ENCODE measurements at places on chromosomes 13 and 19.
A peak's percentile ranks its signal among the peaks of the same experiment; 100 is the strongest.

GRCh38 chr19:19562665-19563347 lies 24.7 kb downstream of the CILP2 start:
- no peak for DNase-seq

DNA sequence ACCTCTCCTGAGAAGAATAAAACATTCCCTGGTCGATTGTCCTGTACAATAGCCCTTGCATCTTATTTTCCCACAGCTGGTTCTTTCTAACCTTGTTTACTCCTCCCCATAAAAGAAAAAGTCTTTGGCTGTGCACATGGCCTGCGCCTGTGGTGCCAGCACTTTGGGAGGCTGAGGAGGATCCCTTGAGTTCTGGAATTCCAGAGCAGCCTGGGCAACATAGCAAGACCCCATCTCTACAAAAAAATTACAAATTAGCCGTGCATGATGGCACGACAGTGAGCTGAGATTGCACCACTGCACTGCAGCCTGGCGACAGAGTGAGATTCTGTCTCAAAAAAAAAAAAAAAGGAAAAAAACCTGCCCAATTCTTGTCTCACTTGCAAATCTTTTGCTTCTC lies 7.2 kb upstream of the NUP62 start:
- DNase-seq, result no peak

GRCh38 chr13:99969919-99970650 lies 1.5 kb downstream of the ZIC5 start:
- peak; percentile 23 for DNase-seq

DNA sequence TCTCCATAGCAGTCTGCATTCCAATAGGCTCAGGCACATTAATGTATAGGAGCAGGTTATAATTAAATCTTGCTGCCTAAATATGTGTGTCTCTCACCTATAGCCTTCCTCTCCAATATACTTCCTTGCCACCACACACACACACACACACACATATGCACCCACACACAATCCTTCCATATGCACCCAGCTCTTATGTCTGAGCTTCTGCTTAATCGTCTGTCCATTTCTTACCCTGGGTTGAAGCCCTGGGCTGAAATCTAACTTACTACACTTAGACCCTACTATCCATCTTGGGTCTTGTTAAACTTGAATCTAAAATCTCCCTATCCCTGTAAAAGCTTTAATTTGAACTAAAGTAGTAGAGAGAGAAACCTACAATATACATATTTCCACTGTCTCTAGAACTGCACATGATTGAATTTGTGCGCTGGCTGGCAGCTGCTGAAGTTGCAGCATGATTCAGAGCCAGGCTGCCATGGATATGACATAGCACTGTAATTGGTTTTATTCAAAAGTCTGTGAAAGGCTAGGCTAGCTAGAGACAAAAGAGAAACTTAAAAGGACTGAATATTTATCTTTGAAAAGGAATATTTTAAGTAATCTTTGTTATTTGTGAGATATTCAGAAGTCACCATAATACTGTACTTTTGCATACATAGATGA lies 25.7 kb upstream of the FREM2 start:
- DNase-seq, result no peak

GRCh38 chr19:29562299-29563297 lies 36.8 kb downstream of the VSTM2B start:
- DNase-seq, result no peak

DNA sequence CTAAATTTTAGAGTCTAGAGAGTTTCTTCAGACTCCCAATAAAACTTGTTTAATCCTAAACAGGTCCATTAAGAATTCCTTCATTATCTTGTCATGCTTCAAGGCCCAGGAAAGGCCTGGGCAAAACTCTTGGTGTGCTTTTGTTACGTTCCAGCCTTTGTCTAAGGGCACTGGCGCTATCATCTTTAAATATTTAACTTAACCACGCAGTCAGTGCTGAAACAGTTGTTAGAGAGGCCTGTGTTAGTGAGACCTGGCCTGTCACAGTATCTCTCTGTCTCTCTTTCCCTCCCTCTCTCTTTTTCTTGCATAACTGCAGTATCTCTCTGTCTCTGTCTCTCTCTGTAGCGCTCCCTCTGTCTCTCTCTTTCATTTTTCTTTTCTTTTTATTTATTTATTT lies 8.2 kb upstream of the OR1M1 start:
- no peak for DNase-seq

DNA sequence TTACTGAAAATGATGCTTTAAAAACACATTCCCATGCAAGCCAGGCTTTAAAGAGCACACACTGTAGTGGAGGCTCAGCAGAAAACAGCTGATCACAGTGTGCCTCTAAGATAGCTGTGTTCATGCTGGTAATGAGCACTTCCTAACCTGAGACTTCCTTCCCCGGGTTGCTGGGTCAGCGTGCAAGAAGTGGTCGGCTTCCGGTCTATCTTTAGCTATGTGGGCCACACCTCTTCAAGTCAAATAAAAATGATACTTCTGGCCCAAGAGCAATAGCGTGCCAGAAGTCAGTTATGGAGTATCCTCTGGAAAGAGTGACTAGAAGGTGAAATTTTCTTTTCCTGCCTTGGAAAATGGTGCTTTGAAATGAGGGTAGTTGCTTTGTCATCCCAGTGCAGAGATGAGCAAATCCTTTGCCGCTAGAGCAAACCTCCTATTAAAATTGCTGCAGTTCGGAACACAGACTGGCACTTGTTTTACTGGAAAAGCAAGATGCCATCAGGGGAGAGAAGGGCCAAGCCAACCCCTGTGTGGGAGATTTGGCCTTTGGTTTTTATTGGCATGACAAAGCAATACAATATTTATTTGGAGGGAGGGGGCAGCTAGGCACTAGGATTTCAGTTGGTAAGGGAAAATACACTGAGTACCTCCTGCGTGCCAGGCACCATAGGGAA lies 64.2 kb downstream of the ARHGAP35 start:
- no peak for DNase-seq

- no peak for DNase-seq
Observed at GRCh38 chr19:30090476-30090875, 148.4 kb downstream of the URI1 start.

DNA sequence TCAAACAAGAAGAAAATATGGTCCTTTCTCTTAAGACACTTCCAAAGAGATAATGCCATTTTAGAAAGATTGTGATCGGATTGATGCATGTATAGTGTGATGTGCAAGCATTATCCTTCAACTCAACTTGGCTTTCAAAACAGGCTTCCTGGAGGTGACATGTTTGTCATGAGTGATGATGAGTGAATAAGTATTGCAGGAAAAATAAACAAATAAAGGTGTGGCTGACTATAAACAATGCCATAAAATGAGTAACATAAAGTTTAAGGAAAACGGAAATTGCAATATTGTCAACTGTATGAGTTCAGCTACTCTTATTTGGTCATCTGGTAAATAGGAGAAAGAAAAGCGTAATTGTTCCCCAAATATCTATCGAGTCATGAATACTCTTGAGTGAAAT lies 1283.7 kb downstream of the PCDH9 start:
- DNase-seq, result no peak

GRCh38 chr13:108176685-108177274 lies 38.6 kb downstream of the LIG4 start:
- DNase-seq, result peak; percentile 26

DNA sequence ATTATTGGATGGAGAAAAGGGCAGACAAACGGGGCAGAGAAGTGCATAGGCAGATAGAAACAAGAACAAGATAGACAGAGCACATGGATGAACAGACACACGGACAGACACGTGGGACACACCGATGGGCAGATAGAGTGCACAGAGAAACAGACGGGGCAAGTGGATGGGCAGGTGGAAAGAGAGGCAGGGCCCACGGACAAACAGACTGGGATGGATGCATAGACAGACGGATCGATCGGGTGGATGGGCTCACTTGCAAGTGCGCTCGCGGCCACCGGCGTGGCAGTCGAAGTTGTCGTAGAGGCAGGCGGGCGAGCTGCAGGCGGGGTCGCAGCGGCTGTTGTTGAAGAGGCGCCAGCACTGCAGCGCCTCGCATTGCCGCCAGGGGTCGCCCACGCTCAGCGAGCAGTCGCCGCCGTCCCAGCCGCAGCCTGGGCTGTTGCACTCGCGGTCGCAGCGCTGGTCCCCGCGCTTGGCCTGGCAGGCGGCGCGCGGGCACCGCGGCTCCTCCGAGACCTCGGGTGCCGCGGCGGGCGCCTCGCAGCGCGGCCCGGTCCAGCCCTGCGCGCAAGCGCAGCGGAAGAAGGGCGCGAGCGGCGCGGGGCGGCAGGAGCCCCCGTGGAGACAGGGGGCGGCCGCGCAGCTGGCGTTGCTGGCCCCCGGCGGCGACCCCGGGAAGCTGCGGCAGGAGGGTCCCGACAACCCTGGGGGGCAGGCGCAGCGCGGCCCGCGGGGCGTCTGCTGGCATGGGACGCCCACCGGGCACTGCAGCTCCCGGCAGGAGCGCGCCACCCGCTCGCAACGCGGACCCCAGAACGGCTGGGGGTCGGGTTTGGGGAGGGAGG lies 23.3 kb downstream of the NOTCH3 start:
- peak; percentile 67 for DNase-seq

- no peak for DNase-seq
Observed at GRCh38 chr19:804419-805165, 7.3 kb downstream of the PTBP1 start.

- DNase-seq, result no peak
Observed at GRCh38 chr19:45355402-45355801, 14.9 kb downstream of the KLC3 start.

GRCh38 chr19:47402504-47402903 lies 16.8 kb downstream of the MEIS3 start:
- DNase-seq, result no peak

DNA sequence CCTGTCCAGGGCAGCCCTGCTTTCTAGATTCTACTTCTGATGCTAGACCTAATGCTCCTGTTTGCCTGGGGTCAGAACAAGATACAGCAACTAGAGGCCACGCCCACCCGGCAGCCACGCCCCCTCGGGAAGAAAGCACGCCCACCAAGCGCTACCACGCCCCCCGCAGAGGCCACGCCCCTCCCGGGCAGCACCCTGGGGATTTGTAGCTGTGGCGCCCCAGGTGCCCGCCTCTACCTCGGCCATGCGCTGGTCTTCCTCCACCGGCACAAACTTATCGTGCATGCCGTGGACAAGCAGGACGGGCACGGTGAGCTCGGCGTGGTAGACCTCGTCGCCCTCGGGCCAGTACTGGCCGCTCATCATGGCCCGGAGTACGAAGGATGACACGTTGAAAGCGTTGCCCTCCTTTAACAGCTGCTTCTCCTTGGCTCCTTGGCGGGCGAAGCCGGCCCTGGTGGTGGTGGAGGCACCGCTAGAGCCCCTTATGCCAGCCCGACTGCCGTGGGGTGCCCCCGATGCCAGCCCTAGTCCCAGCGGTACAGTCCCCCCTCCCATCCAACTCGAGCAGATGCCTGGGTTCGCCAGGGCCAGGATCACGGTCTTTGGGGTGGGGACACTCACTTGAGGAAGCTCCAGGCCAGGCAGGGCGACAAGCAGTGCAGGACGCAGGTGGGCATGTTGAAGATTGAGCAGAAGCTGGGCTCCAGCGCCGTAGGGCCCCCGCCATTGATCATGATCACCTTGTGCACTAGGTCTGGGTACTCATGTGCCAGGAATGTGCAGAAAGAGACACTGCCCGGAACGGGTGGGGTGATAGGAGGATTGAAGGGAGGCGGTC lies 9.0 kb downstream of the ABHD8 start:
- DNase-seq, result no peak

- DNase-seq, result no peak
Observed at GRCh38 chr13:39130301-39130700, 92.0 kb downstream of the NHLRC3 start.

GRCh38 chr13:111611651-111612050 lies 291.2 kb downstream of the TEX29 start:
- no peak for DNase-seq

GRCh38 chr13:59677966-59678814 lies 485.5 kb downstream of the DIAPH3 start:
- no peak for DNase-seq

- DNase-seq, result no peak
Observed at GRCh38 chr13:99640260-99640659, 139.0 kb downstream of the TM9SF2 start.

- no peak for DNase-seq
Observed at GRCh38 chr19:39389631-39390414, 1.1 kb downstream of the PAF1 start.

GRCh38 chr13:29925457-29926097 lies 75.2 kb upstream of the UBL3 start:
- no peak for DNase-seq

DNA sequence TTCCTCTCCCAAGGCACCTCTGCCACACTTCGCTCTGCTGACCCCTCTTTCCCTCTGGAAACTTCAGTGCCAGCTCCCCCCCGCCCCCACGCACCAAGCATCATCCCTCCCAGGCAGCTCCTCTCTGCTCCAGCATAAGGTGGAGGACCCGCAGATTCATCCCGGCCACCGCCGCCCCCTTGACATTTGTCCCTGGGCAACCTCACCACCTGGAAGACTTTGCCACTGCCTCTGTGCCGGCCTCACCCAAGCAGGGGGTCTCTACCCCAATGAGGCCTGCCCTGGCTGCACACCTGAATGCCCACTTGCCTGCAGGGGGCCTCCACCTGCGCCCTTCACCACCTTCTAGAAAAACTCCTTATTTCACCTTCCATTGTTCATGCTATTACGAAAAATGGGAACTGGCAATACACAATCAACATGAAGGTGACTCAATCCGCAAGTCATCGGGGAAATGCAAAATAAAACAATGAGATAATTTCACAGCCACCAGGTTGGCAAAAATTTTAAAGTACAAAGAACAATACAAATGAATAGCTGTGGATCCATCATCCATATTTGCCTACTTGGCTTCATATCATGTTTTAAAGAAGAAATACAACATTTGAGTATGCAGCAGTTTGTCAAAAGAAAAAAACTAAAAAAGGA lies 21.9 kb downstream of the CCNE1 start:
- no peak for DNase-seq

GRCh38 chr19:21127001-21127400 lies 14.8 kb upstream of the ZNF431 start:
- DNase-seq, result no peak

DNA sequence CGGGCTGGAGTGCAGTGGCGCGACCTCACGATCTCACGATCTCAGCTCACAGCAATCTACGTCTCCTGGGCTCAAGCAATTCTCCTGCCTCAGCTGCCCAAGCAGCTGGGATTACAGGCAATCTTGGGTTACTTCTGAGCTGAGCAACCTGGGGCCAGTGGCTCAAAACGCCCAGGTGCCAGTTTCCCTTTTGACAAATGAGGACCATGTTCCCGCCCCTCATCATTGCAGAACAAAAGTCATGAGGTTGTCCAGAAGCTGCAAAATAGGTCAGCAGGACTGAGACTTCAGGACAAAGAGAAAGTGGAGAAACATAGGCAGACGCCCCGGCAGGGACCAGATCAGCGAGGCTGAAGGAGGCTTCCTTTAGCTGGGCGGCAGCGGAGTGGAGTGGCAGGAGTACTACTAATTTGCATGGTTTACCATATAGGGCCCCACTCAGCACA lies 3.3 kb upstream of the ADGRE5 start:
- no peak for DNase-seq

GRCh38 chr13:74129500-74130191 lies 4.6 kb downstream of the KLF12 start:
- DNase-seq, result no peak

Measured in stimulated activated CD4-positive, alpha-beta T cell treated with anti-CD3 and anti-CD28 coated beads, TNF-alpha, amount 100 ng/mL, for 4 hours (primary cell).